ENCODE measurements at places on chromosomes 5 and 9.

GRCh38 chr5:123283031-123283430 is 140.2 kb downstream of the CEP120 start:
- DNase-seq, result no peak

- DNase-seq, result no peak
Measured at GRCh38 chr5:142486581-142486980, 161.8 kb upstream of the SPRY4 start.

DNA sequence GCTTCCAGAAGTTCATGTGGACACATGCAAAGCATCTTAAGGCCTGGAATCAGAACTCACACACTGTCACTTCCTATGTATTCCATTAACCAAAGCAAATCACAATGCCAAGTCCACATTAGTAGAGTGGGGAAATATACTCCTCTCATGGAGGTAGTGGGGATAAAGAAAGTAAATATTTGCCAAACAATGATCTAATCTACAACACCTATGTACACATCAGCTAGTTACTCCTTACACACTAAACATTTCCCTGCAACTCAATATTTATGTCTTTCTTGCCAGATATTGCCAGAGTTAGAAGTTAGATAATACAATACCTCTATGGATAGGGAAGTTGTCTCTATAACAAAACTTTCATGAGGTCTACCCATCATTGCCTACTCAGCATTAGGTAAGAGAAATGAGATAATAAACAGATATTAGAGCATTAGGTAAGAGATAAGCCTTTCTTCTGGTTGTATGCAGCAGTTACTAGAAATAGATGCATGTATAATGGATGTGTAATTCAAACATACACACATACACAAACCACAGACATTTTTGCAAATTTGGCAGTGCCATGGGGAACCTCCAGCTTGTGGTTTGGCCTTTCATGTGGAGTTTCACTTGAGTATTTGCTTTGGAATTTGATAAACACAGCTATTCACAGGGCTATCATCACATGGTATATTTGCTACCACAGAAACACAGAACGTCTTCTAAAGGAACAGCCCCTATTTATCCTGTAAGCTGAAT is 196.5 kb downstream of the TLE1 start:
- DNase-seq, result no peak

DNA sequence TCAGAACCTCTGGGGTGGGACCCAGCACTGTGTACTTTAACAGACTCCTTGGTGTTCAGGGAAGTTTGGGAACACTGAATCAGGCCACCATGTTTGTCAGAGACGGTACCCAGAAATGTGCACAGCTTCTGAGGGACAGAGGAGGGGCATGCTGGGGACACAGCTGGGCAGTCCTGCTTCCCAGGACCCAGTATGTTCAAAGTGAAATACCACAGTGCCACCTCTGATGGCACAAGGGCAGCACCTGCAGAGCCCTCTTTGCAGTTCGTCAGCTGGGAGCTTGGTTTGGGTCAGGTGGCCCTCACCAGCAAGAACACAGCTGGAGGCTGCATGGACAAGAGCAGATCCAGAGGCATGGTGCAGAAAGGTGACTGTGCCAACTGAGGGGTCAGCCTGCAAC is 51.2 kb downstream of the NDST1 start:
- no peak for DNase-seq

DNA sequence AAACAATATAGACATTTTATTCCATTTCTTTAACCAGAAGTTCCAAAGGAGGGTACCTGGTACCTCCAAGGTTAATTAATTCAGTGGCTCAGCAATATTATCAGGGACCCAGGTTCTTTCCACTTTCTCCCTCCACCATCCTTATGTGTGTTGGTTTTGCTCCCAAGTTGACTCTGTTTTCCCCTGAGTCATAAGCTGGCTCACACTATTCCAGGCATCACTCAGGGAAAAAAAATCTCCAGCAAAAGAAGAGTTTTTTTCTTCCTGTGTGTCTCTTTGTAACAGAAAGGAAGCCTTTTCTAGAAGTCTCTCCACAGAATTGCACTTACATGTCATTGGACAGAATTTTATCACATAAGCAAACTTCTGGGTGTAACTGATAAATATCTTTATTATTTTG is 31.2 kb upstream of the GALNT10 start:
- no peak for DNase-seq

GRCh38 chr5:80191991-80192398 is 63.9 kb downstream of the SERINC5 start:
- DNase-seq, result no peak

DNA sequence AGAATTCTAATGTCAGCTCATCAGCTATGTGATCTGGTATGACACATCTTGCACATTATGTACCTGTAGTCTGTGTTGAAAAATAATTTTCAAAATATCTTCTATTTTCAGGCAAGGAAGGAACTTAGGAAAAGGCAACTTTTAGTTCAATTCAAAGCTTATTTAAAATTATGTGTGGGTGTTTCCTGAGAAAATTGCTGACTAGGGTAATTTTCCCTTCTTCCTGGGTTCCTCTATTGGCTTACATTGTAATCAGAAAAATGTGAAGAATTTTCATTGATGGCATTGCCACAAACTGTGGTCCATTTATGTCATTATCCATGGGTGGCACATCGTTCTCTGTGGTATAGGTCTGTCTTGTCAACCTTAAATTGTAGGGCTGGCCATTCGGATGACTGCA is 328.7 kb upstream of the SGCD start:
- no peak for DNase-seq

Data from ureter (tissue), 1 donor.